ENCODE measurements at places on chromosomes 16 and 17. TPM values are rescaled to one million over a fixed set of nuclear protein-coding genes. Genes with fewer than 3 reads are reported as not detected.

GRCh38 chr16:46713634-46714033, 24.2 kb downstream of the ORC6 start:
- no peaks in the 10 kb centered on the region for H3K27me3 ChIP-seq
- DNase-seq, result no peak
- no peak overlapping the region for H3K27ac ChIP-seq
- H3K4me3 ChIP-seq, result no peak overlapping the region

- peaks cover 20% of the 10 kb centered on the region for H3K4me1 ChIP-seq
- DNase-seq, result no peak
- no peaks in the 10 kb centered on the region for H3K27me3 ChIP-seq
- no peak overlapping the region for H3K27ac ChIP-seq
Measured at GRCh38 chr17:57834146-57834741, 15.6 kb downstream of the MRPS23 start.

DNA sequence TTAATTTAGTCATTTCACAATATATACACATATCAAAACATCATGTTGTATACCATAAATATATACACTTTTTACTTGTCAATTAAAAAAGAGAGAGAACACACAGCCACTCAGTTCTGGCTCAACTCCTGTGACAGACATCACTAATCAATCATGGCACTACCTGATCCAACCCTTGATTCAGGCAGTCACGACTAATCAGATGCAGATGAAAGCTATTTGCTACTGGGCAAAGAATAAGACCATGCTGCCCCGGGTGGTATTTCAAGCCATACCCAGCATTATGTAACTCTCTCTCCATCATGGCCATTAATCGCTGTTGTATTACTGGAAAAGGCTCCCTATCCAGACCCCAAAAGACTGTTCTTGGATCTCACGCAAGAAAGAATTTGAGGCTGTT, 345.7 kb downstream of the HAPSTR1 start:
- no peak overlapping the region for H3K4me3 ChIP-seq
- no peaks in the 10 kb centered on the region for H3K27me3 ChIP-seq
- DNase-seq, result no peak
- no peaks in the 10 kb centered on the region for H3K4me1 ChIP-seq
- H3K36me3 ChIP-seq, result no peaks in the 10 kb centered on the region
- no peak overlapping the region for H3K27ac ChIP-seq

GRCh38 chr17:7211491-7212273, 8.0 kb downstream of the DLG4 start:
- H3K4me1 ChIP-seq, result peaks cover 8% of the 10 kb centered on the region
- H3K36me3 ChIP-seq, result no peaks in the 10 kb centered on the region
- H3K27me3 ChIP-seq, result no peaks in the 10 kb centered on the region
- no peak overlapping the region for H3K4me3 ChIP-seq
- H3K27ac ChIP-seq, result no peak overlapping the region

DNA sequence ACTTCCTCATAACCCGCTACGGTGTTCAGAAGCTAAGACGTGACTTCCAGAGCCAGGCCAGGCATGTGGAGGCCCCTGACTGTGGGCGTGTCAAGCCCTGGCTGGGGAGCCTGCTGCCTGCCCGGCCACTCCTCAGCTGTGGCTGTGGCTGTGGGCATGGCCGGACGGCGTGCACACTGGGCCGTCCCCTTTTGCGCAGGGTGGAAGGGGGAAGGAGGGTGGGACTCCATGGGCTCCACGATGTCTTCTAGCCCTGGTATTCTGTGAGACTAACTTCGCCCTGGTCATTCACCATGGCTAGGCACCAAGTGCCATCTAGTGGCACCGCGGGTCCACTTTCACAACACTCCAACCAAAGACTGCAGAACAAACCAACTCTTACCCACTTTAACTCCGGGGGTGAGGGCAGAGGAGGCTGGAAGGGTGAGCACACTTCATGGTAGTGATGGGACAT, 67.9 kb downstream of the N4BP1 start:
- H3K4me1 ChIP-seq, result peaks cover 32% of the 10 kb centered on the region
- no peak overlapping the region for H3K4me3 ChIP-seq
- no peaks in the 10 kb centered on the region for H3K27me3 ChIP-seq
- H3K36me3 ChIP-seq, result peaks cover 32% of the 10 kb centered on the region
- no peak for DNase-seq

- H3K4me1 ChIP-seq, result no peaks in the 10 kb centered on the region
- H3K4me3 ChIP-seq, result peak overlapping the region; percentile 5
- H3K36me3 ChIP-seq, result no peaks in the 10 kb centered on the region
- H3K27ac ChIP-seq, result no peak overlapping the region
- H3K27me3 ChIP-seq, result no peaks in the 10 kb centered on the region
- no peak for DNase-seq
Measured at GRCh38 chr16:80656711-80657150, 115.9 kb downstream of the DYNLRB2 start.

- no peak overlapping the region for H3K27ac ChIP-seq
- no peaks in the 10 kb centered on the region for H3K27me3 ChIP-seq
- no peaks in the 10 kb centered on the region for H3K4me1 ChIP-seq
- DNase-seq, result no peak
Measured at GRCh38 chr16:28212532-28212873, 738 bp upstream of the XPO6 start.

DNA sequence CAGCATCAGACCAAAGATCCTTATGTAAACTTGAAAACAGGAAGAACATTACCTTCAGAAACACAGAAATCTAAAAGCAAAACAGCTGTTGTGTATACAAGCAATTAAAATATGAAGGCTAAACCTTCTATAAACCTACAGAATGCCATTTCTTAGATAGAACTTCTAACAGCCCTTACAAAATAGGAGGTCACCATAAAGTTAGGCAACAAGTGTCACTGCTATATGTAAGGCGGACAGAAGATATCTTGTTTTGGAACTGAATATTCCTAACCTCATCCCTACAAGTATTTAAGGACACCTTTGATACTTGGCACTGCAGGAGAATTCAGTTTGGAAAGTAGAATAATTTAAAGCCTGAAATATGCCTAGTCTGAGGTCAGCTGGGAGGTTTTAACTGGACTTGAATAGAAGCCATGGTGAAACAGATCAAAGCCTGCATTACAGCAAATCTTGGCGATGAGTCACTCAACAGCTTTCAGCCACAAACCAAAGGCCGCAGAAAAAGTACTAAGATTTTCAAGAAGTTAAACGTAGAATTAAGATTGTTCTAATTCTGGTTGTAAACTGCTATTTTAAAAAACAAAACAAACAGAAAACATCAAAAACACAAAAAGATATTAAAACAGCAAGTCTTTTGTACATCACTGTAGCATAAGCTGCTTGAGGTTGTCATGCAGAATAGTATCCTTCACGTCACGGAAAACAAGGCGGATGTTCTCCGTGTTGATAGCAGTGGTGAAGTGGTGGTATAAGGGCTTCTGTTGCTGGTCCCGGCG, 42.7 kb downstream of the GNA13 start:
- no peaks in the 10 kb centered on the region for H3K36me3 ChIP-seq
- peaks cover 5% of the 10 kb centered on the region for H3K4me1 ChIP-seq
- no peak for DNase-seq
- no peak overlapping the region for H3K27ac ChIP-seq

DNA sequence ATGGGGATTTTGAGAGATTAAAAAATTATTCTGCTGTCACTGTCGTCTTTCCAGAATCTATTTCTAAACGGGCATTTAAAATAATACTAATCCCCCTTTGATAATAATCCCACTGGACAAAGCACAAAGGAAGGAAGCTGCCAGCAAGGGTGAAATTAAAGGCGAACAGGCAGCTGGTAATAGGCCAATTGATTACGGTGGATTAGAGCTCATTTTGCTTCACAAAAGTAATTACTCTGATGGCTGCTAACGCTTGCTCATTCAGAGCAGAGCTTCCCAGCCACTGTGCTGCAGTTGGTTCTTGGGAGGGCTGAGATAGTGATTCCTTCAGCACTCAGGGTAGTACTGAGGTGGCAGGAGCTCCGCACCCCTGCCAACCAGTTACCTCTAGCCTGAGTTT, 205.7 kb downstream of the SNX29 start:
- H3K4me3 ChIP-seq, result no peak overlapping the region
- H3K27me3 ChIP-seq, result no peaks in the 10 kb centered on the region
- H3K4me1 ChIP-seq, result peaks cover 14% of the 10 kb centered on the region
- H3K27ac ChIP-seq, result no peak overlapping the region
- H3K36me3 ChIP-seq, result no peaks in the 10 kb centered on the region
- no peak for DNase-seq

DNA sequence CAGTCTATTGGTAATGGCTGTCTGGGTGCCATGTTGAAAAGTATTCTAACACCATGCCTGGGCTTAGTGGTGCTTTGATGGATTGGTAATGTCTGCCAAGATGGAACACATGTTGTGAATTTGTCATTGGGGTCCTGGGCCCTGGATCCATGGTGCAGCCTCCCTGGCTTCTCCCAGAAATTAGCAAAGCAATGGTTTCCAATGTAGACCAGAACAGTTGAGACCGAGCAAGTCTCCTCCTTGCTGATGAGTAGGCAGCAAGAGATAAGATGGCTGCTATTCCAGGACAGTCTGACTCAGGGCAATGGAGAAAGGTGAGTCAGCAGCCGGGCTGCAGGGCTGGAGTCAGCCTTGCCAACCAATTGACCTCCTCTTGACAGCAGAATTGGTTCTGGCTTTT, 30.8 kb downstream of the GPR139 start:
- no peak overlapping the region for H3K27ac ChIP-seq
- H3K4me1 ChIP-seq, result no peaks in the 10 kb centered on the region
- H3K4me3 ChIP-seq, result no peak overlapping the region
- H3K36me3 ChIP-seq, result no peaks in the 10 kb centered on the region
- H3K27me3 ChIP-seq, result no peaks in the 10 kb centered on the region
- DNase-seq, result no peak

SMARCD2 gene
- total RNA-seq, result 55.3 TPM

SLC47A1 gene
- 47.5 TPM for total RNA-seq

CFAP52 gene
- not detected for total RNA-seq

GRCh38 chr16:35295856-35296255, 1836.4 kb downstream of the TP53TG3F start:
- no peak overlapping the region for H3K4me3 ChIP-seq
- H3K36me3 ChIP-seq, result no peaks in the 10 kb centered on the region
- H3K27ac ChIP-seq, result no peak overlapping the region
- no peaks in the 10 kb centered on the region for H3K27me3 ChIP-seq
- no peak for DNase-seq

- H3K27ac ChIP-seq, result peak overlapping the region; percentile 79
- H3K4me3 ChIP-seq, result peak overlapping the region; percentile 84
- peaks cover 14% of the 10 kb centered on the region for H3K4me1 ChIP-seq
- no peaks in the 10 kb centered on the region for H3K36me3 ChIP-seq
- H3K27me3 ChIP-seq, result no peaks in the 10 kb centered on the region
Measured at GRCh38 chr17:32142857-32143526, 690 bp downstream of the RHOT1 start.

GRCh38 chr16:73068541-73069401, 20.8 kb upstream of the ZFHX3 start:
- H3K4me3 ChIP-seq, result no peak overlapping the region
- peak; percentile 47 for DNase-seq
- no peaks in the 10 kb centered on the region for H3K36me3 ChIP-seq
- H3K4me1 ChIP-seq, result no peaks in the 10 kb centered on the region
- H3K27ac ChIP-seq, result peak overlapping the region; percentile 50
- peaks cover 28% of the 10 kb centered on the region for H3K27me3 ChIP-seq

ALDH3A1 gene
- total RNA-seq, result 0.46 TPM
